Activated naive CD4-positive, alpha-beta T cell (primary cell): ENCODE measurements at places on chromosomes 5 and 9.

GRCh38 chr5:133687212-133688061, 75.1 kb upstream of the FSTL4 start:
- no peak for DNase-seq

DNA sequence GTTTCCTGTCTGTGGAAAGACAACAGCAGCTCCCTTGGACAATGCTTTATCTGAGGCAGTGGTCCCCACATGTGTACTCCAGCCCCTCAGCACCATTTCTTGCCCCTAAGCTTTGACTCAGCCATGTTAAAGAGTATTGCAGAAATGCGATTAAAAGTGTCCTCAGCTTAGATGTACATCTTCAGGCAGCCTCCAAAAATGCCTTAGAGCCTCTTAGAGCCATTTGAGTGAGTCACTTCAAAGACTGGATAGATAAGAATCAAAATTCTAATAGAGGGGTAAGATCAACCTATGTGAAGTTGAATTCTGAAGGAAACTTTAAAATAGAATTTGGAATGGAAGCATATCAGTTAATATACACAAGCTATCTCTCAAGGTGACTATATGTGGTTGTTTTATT, 296.3 kb downstream of the ADAMTS6 start:
- no peak for DNase-seq

DNA sequence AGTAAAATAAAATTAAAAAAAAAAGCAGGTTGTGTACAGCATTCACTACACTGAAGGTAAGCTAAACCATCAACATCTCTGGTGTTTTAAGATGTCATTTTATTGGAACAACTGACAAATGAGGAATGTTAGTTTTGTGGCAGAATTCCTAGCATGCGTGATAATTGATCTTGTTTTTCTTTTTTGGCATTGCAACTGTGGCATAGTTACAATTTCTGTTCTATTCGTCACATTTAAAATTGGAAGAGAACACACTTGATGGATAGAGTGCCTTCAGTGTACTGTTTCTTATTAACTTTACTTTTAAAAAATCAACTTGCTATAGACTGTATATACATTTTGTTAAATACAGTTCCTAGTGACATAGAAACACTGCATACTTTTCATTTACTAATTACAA, 43.6 kb upstream of the TNFSF15 start:
- DNase-seq = no peak

GRCh38 chr9:136110082-136111061, 8.3 kb downstream of the TMEM250 start:
- no peak for DNase-seq

- no peak for DNase-seq
Measured at GRCh38 chr9:92740969-92741368, 23.7 kb downstream of the BICD2 start.
